ENCODE measurements at places on chromosomes 2 and 18.

GRCh38 chr18:79987566-79987965, 797 bp downstream of the TXNL4A start:
- DNase-seq = no peak

GRCh38 chr2:1836321-1836860, 92.1 kb upstream of the PXDN start:
- no peak for DNase-seq

GRCh38 chr2:11406958-11407381, 59.0 kb downstream of the E2F6 start:
- no peak for DNase-seq

- no peak for DNase-seq
These were observed 102.5 kb downstream of the BARD1 start for GRCh38 chr2:214706986-214707385.

DNA sequence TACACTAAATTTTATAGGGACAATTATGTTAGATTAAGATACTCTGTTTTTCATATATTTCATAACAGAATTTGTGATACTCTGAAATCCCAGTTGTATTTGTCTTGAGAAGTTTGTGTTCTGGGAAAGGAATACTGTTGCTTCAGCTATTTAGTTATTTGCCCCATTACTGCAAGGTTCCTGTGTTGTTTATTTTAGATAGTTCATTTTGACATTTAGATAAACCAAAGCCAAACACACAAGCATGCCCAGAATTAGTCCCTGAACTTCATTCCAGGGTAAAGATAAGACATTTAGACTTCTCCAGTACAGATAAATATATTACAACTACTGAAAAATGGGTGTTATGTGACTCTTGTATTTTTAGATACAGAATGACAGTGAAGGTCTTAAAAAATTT, 74.7 kb downstream of the BMPR2 start:
- DNase-seq = no peak

DNA sequence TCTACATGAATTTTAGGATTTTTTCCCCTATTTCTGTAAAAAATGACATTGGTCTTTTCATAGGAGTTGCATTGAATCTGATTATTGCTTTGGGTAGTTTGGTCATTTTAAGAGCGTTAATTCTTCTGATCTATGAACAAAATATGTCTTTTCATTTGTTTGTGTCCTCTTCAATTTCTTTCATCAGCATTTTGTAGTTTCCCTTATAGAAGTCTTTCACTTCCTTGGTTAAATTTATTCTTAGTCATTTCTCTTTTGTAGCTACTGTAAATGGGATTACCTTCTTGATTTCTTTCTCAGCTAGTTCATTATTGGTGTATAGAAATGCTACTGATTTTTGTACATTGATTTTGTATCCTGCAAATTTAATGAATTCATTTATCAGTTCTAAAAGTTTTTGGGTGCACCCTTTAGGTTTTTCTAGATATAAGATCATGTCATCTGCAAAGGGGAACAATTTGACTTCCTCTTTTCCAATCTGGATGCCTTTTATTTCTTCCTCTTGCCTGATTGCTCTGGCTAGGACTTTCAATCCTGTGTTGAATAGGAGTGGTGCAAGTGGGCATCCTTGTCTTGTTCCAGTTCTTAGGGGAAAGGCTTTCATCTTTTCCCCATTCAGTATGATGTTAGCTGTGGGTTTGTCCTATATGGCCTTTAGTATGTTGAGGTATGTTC, 36.6 kb upstream of the AAK1 start:
- no peak for DNase-seq

DNA sequence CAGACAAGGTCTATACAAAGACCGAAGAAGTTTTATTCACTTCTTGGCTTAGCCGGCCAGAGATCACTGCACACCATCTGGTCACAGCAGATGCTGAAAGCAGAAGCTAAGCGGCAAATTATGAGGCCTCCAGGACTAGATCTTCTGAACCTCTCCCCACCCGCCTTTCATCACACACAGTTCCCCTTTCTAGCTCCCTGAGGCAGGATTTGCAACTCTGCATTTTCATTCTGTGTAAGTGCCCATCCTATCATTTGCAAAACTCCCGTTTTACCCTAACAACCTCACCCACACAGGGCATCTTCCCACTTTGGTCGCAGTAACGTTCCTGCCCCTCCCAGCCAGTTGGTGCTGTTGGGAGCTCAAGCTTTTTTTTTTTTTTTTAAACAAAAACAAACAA, 3.1 kb upstream of the MOB1A start:
- DNase-seq = peak; percentile 31

GRCh38 chr2:121200419-121201315, 84.3 kb downstream of the TFCP2L1 start:
- no peak for DNase-seq

DNA sequence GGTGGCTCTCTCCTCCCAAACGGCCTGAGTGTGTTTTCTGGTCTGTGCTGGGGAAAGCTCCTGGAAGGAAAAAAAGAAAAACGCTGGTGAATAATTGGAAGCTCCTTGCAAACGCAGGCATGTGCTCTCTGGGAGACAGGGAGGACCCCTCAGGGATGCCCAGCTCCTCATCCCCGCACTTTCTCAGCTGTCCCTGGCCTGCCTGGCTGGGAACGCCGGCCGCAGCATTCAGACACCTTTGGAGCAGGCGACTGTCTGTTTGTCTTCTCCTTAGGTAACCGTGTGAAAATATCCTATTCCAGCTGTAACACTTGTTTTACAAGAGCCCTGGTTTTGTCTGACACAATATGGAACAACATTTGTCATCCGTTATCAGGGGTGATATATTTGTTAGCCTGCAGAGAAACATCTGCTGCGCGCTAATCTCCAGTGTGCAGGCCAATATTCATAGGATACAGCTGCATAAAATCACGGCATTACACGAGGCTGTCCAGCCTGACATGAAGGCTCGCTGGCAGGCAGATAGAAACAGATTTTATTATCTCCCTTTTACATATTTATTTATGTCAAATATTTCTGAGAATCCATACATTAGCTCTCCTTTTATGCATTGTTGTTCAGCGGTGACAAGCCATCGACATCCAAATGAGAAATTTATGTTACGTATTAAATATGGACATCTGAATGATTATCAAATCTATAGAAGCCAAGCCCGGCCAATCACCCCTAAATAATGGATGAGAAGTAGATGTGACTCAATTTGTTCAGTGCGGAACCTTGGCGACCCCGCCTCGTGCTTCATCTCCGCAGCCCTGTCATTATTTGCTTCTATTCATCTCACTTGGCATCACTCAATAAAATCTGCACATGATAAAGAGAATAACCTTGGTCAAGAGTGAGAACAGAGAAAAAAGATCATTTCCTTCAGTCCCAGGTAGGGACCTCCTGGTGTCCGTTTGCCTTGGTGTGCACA, 675.1 kb upstream of the SALL3 start:
- no peak for DNase-seq

GRCh38 chr18:34807106-34807796, 97.2 kb downstream of the DTNA start:
- no peak for DNase-seq

- no peak for DNase-seq
These were observed 1.3 kb downstream of the SFTPB start for GRCh38 chr2:85666435-85667316.

DNA sequence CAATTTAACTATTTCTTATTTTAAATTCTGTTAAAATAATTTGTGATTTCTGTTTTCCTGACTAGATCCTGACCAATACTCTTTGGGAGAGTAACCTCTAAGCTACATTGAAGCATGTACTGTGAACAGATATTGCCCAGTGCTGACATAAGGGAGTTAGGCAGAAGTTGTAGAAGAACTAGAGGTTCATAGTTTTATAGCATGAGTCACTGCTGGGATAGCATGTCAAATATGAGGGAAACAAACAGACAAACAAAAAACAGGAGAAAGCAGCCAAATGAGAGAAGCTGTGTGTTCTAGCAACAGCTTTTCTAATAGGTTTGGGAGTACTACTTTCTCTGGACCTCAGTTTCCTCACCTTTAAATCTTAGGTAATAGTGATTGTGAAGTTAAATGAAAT, 72.4 kb downstream of the CERS6 start:
- DNase-seq = no peak

GRCh38 chr2:208990716-208991115, 433.1 kb upstream of the MAP2 start:
- DNase-seq = no peak

DNA sequence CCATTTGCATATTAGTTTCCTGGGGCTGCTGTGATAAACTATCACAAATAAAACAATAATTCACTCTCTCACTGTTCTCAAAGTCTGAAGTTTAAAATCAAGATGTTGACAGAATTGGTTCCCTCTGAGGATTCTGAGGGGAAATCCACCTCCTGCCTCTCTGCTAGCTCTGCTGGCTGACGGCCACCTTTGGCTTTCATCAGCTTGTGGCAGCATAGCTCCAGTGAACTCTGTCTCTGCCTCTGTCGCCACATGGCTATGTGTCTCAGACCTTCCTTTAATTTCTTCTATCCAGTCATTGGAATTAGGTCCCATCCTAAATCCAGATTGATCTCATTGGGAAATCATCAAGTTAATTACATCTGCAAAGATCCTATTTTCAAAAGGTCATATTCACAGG, 38.9 kb upstream of the TRIM43 start:
- DNase-seq = peak; percentile 19

DNA sequence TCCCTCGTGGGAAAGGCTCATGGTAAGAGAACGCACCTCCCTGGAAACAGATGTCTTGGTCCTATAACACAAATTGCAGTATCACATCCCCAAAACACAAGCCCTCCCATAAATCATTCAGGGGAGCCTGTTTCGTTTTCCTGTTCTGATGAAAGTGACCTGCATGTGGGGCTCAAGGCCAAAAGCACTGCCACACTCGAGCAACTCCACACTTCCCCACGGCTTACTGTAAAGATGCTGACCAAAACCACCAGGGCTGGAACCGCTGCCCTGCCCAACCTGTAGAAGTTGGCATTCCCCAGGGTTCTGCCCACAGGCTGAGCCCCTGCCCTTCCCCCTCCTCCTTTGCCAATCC, 139.7 kb downstream of the BCL11A start:
- DNase-seq = no peak

- DNase-seq = no peak
These were observed 20.9 kb upstream of the DNMT3A start for GRCh38 chr2:25362434-25363145.

DNA sequence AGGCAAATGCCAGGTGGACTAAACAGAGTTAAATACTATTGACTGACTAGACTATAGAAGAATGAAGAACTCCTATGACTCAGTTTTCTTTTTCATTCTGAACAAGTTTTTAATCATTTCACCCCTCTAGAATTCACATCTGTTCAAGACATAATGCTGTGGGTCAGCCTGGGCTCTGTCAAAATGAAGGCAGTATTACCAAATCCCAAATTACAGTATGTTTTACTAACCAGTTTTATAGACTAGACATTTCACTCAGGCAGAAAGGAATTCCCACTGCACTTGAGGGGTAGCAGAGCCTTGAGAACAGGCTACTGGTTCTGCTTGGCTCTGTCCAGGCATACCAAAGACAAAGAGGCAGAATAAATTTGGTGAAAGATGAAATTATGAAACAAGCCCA, 511.7 kb downstream of the EPHA4 start:
- DNase-seq = no peak

Measured in hippocampal formation (tissue), 2 donors.